ENCODE measurements at places on chromosomes 3 and 15.
A peak's percentile ranks its signal among the peaks of the same experiment; 100 is the strongest.

DNA sequence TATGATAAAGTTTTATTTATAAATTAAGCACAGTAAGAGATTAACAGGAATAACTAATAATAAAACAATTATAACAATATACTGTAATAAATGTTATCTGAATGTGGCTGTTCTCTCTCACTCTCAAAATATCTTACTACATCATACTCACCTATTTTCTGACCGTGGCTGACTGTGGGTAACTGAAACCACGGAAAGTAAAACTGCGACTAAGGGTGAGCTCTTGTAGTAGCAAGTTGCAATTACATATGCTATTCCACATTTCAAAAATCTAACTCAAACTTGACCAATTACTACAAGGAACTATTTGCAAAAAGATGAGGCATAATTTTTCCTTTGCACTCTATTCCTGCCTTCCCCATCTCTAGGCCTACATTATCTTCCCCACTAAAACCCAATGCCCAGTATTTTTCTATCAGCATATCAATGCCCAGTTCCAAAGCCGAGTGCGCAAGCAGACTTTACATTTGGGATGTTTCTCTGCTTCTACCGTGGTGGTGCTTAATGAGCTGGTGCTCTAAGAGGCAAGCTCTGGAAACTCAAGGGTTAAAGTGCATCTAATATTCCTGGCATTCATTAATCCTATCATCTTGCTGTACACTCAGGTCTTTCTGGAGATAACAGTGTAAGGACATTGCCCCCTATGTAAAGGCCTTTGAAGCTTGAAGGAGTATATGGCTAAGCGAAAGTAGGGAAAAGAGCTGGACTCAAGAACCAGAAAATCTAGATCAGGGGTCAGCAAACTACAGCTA lies 6.7 kb downstream of the PCYT1A start:
- DNase-seq, result no peak

DNA sequence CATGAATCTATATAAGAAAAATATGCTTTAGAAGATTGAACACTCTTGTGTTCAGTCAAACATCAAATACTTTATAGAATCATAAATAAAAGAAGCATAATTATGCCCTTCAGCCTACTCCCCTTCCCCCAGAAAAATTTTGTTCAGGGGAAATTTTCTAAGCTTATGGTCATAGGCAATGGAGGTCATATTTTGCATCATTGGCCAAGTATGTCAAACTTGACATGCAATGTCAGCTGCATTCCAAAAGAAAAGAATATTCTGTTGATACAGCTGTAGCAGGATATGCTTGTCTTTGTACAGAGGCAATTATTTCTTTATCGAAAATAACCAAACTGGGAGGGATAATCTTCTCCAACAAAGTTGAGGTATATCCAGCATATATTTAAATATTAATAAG lies 328.2 kb downstream of the ZIC1 start:
- DNase-seq, result no peak

- no peak for DNase-seq
These were observed 34.1 kb downstream of the TSPAN3 start for GRCh38 chr15:77036537-77037387.

GRCh38 chr3:56801662-56802377 lies at the start of gene ARHGEF3:
TSS of gene ARHGEF3 (minus strand) at chr3:56801949. CDS start at chr3:56801798, 151 bp downstream.
- DNase-seq, result peak; percentile 75

DNA sequence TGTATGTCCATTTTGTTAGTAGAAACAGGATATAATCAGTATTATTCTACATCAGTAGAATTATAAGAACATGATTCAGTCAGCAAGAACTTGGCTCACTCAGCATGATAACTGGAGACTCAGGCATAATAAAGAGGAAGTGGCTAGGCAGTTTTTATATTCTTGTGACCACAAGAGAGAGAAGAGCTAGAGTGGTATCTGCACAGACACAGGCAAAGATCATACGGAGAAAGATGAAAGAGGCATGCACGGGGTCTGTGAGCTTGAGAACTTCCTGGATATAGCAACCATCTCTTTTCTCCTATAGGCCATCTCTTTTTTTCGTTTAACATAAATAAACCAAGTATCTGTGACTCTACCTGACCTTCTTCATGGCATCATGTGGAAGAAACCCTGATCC lies 46.8 kb downstream of the MYO5A start:
- no peak for DNase-seq

DNA sequence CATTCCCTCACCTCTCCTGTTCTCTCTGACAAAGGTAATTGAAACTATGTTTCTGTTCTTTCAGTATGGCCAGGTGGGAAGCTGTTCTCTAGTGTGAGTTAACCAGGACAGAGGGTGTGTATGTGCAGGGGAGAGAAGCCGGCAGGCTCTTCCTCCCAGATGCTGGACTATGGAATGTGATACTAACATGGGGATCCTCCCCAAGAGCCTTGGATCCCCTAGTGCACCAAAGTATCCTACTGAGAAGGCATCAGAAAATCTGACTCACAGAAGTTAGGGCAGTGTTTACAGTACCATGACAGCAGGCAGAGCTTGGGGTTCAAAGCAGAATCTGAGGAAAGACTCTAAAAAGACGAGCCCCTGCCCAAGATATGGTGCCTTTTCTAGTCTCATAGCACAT lies 123.1 kb downstream of the APBA2 start:
- DNase-seq, result no peak

GRCh38 chr3:65776494-65776893 lies 262.2 kb downstream of the MAGI1 start:
- no peak for DNase-seq

DNA sequence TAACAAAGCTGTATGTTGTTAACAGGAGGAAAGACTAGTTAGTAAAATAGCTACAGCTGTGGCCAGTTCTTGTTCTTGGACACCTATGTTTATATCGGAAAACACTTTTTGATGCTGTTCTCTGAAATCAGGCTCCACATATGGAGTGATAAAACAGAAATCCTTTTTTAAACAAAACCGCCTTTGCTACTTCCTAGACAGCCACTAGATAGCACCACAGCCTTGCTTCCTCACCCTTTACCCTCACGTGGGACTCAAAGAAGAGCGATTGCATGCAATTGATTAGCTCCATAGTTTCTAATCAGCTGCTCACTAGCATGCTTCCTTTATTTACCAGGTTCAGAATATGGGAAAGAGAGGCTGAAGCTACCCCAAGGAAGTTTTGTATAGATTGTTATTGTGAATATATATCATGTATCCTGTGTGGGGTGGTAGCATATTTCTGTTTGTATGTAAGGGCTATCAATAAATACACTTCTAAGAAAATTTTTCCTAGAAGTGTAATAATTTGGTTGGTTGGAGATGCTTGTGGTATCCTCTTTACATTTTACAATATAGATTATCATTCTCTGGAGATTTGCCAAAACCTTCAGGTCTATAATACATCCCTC lies 4.3 kb upstream of the MTFMT start:
- DNase-seq, result no peak

GRCh38 chr3:178146406-178146831 lies 389.8 kb upstream of the KCNMB2 start:
- DNase-seq, result no peak

DNA sequence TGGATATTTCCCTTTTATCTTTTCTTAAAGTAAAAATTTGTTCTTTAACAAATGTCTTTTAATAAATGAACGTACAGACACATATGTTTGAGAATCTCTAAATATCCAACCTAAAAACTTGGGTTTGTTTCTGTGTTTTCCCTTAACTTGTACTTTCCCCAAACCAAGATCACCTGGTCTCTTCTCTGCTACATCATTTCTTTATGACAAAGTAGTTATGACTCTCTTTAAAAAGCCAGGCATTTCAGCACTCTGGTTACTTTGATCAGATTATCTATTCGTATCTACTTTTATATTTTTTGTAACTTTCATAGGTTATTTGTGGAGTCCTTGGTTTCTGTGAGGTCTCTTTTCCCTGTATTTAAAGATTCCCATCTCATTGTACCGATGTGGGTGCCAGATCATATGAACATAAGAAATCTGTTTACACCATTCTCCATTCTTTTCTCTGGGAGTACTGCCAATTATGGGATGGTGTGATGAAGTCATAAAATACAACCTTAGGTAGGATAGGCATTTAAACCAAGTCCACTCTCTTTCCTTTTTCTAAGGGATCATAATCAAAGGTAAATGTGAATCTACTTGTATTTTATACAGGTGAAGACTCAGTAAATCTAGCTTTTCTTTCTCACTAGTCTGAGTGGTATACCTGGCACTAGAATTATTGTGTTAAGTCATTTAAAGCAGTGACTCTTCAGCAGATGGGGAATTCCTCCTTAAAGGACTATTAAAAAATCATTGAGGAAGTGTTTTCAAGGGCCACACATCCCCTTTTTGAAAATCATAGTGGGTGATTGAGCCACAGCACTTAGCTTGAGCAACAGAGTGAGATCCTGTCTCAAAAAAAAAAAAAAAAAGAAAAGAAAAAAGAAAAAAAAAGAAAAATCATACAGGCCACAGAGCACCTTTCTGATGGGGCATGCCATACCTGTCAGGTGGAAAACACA lies 12.4 kb upstream of the NFKBIZ start:
- no peak for DNase-seq

- DNase-seq, result no peak
These were observed 66.2 kb upstream of the CLSTN2 start for GRCh38 chr3:139868773-139869172.

DNA sequence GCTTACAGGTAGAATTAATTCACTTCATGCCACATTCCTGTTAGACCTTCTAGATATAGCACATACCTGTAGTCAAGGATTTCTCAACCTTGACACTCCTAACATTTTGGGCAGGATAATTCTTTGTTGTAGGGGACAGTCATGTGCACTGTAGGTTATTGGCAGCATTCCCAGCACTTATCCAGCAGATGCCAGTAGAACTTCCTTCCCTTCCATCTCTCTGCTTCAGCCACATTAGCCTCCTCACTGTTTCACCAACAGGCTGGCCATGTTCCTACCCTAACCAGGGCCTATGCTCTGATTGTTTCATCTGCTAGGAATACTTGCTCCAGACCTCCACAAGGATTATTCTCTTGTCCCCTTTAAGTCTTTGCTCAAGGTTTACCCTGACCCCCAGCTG lies 68.0 kb upstream of the STAC start:
- no peak for DNase-seq

GRCh38 chr15:63435204-63435820 lies 53.7 kb upstream of the CA12 start:
- DNase-seq, result no peak

DNA sequence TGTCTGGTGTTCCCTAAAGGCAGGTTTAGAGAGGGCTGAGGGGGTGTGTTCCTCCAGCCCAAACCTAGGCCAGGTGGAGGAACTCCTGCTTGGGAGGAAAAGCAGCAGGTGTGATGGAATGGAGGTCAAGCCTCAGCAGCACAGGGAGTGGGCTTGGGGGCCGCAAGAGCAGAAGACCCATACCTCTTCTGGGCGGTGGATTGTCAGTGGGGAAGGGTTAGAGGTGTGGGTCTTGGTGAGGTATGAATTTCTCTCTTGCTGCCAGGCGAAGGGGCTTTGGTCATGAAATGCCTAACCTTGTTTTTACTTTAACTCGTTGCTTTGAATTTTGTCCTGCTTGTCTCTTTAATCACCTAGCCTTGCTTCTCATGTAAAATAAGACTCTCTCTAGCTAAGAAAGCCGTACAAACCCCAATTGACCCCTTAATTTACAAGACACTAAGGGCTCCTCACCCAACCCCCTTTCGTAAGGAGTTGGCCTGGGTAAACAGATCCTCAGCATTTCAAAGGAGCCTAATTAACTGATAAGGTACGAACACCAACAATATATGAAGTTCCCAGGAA lies 38.9 kb downstream of the DHX30 start:
- DNase-seq, result no peak

DNA sequence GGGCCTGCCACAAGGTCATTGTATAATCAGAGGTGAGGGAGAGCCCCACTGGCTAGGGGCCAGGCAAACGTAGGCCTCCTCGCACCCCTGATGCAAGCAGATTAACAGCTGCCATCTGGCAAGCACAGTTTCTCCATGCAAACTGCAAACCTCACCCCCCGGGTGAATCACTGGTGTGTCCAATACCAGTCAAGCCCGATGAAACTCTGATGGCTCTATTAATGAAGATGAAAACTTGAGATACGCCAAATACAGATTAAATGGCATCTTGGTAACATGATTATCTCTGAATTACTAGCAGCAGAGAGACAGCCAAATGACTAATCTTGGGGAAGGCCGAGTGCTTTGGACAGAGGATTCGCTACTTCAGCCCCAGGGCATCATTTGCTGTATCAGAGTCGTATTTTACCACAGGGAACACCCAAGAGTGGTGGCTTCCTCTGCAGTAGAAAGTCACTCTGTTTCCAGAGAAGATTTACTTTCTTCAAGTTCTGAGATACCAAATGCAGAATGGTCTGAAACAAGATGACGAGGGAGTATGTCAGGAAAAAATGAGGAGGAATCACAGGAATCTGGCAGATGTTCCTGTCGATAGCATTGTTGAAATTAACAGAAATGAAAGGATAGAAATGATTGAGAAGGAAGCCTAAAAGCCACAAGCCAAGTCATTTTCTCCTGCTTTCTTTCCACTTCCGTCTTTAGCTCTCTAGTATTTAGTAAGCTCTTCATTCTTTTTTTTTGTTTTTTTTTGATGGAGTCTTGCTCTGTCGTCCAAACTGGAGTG lies 96.2 kb upstream of the NR2F2 start:
- no peak for DNase-seq

DNA sequence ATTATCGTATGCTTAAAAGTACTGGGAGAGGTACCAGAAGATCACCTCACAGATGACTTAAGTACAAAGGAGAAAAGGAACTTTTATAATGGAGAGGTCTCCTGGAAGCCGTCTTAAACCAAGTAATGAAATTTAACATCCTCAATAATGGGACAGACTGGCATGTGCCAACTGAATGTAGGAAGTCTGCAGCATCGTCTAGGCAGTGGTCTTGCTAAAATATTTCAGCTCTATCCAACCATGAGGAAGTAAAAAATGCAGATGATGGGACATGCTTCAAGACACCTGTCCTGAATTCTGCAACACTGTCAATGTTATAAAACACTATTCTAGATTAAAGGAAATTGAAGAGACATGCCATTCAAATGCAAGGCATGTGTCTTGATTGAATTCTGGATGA lies 458.8 kb upstream of the TPRG1 start:
- DNase-seq, result no peak

DNA sequence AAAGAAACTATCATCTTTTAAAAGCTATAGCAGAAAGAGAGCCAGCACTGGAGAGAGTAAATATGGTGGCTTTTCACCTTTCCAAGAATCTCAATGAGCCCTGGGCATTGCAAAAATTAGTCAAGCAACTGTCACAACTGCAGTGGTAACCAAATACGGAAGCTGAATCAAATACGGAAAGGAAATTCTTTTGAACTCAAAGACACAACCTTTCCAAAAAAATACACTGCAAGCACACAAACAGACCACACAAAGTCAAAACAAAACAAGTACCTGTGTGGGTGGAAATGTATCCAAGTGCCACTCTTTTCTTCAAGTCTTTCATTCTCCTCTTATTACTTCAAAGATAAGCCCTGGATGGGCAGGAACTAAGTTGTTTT lies 17.6 kb downstream of the VGLL4 start:
- no peak for DNase-seq

GRCh38 chr15:39426552-39427532 lies 154.0 kb upstream of the THBS1 start:
- peak; percentile 61 for DNase-seq

GRCh38 chr15:27358751-27359434 lies 387.9 kb downstream of the GABRG3 start:
- DNase-seq, result no peak

- DNase-seq, result no peak
These were observed 2.5 kb downstream of the CHST2 start for GRCh38 chr3:143122089-143122430.

- no peak for DNase-seq
These were observed 153.9 kb downstream of the GHSR start for GRCh38 chr3:172294223-172294806.

- no peak for DNase-seq
These were observed 145.4 kb downstream of the PDZRN3 start for GRCh38 chr3:73479325-73479724.

GRCh38 chr15:41661518-41662225 lies 1.5 kb downstream of the MGA start:
- DNase-seq, result peak; percentile 29
